ENCODE measurements at places on chromosomes 5 and 9.

GRCh38 chr5:16383544-16384052 lies 82.0 kb downstream of the ZNF622 start:
- no peak for DNase-seq

GRCh38 chr9:137083394-137084004 lies 3.3 kb upstream of the MAN1B1 start:
- DNase-seq: no peak

DNA sequence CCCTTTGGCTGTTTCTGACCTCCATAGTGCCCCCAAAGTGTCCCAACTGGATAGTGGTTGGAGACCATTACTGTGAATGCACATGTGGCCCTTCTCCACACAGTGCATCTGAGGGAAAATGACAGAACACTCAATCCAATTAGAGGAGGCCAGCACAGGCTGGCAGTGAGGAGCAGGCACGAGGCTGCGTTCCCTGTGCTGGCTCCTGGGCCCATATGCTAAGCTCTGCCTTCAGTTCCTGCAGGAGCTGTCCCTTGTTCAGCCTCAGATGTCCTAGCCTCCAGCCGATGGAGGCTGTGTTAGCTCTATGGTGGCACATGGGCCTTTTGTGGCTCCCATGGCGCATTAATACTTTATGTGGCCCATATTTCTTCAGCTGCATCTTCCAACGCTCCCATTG lies 35.8 kb downstream of the ALG2 start:
- DNase-seq: no peak

GRCh38 chr9:33225319-33226147 lies 14.4 kb upstream of the SPINK4 start:
- DNase-seq: peak; percentile 37

- DNase-seq: peak; percentile 45
Observed at GRCh38 chr9:132268725-132269352, 85.9 kb downstream of the SETX start.

DNA sequence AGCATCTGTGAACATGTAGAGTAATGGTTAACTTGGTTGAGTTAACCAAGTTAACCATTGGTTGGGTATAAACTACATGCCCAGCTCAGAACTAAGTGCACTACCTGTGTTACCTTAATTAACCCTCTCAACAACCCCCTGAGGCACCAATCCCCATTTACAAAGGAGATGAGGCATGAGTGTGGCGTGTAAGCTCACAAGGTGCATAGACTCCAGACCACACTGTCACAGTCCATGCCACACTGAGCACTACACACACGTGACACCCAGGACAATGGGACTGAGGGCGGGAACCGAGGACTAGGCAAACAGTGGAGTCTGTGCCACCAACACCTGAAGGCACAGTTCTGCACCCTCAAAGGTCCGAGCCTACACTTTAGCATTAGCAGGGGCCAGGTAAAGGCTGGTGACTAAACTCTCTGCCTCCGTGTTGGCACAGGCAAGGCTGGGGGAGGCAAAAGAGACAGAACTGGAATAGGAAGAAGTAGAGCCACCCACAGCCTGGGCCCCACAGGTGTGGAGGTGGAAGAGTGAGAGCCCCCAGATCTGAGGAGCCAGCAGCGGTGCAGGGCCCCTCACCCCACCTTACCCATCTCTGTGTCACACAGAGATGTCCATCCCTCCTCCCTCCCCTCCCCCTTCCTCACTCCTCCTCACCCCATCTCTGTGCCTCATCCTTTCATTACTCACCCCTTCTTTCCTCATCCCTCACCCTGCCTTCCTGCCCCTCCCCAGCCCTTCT lies 2.2 kb upstream of the DNAJB5 start:
- DNase-seq: no peak

DNA sequence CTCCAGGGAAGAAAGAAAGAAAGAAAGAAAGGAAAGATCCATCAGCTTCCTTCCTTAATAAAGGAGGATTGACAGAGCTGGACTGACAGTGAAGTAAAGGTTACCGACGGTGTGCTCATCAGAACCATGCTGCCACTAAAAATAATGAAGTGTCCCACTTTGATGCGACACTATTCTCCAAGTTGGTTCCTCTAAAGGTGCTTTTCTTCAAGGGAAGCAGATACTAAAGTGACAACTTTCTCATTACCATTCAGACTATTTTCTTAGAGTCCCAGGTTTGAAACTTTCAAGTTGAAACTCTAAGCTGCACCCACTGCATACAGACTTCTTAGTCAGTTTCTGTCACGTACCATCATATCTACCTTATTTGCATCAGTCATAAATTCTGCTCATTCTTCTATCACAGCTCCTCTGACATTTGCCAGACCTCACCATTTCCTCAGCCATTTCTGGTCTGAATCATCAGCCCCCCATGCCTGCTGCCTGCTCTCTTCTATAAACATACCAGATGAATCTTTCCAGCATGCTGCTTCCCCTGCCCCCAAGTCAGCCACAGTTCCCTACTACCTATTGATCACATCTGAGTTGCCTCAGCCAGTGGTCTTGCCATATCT lies 177.6 kb downstream of the DEPDC1B start:
- no peak for DNase-seq

DNA sequence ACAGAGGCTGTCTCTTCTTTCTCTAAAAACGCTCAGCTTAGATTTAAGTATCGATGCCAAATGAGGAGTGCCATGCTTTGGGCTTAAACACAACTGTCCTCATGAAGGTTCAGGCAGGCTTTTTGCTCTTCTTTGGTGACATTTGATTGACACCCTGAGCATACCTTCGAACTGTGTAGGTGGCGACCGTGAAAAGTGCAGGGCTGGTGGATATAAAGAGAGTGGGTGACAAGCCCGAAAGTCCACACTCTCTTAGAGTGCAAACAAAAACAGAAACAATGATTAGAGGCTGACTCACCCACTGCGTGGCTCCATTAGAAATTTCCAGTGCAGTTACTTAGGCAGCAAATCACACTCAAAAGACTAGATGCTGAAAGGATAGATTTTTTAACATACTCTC lies 141.7 kb downstream of the SYK start:
- DNase-seq: no peak

- DNase-seq: no peak
Observed at GRCh38 chr9:118929287-118929686, 439.9 kb downstream of the BRINP1 start.

DNA sequence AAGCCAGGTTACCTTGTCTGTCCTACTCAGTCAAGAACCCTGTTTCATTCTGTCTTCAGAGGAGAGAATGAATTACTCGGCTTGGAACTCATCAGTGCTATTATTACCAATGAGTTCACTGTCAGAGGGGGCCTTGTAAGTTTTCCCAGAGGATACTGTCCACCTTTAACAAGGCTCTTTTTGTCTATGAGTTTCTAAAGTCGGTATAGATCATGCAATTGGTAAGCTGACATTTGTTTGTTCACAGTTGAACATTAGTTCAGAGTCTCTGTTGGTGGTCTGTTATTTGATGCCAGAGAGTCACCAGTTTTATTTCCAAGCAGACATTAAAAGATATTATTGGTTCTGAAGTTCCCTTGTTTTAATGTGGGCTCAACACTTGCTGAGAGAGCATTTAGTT lies 58.1 kb upstream of the DHFR start:
- DNase-seq: no peak

DNA sequence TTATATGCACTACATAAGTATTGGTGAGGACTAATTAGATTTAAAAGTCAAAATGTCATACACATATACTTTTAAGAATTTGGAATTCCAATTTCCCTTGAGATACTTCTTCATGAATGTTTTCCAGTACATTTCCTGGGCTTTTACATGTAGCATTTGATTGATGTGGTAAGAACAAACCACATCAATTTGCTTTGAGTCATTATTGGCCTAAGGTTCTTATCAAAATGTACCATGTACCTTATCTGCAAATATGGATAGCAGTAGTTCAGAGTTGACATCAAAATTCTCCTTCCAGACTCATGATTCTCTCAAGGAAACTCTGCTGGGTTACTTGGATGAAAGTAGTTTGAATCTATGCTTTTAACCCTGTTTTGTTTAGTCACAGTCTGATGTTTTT lies 2.5 kb downstream of the CAST start:
- DNase-seq: no peak

- no peak for DNase-seq
Observed at GRCh38 chr9:38318759-38319495, 73.6 kb upstream of the ALDH1B1 start.

GRCh38 chr9:107744873-107745272 lies 255.3 kb upstream of the KLF4 start:
- no peak for DNase-seq

DNA sequence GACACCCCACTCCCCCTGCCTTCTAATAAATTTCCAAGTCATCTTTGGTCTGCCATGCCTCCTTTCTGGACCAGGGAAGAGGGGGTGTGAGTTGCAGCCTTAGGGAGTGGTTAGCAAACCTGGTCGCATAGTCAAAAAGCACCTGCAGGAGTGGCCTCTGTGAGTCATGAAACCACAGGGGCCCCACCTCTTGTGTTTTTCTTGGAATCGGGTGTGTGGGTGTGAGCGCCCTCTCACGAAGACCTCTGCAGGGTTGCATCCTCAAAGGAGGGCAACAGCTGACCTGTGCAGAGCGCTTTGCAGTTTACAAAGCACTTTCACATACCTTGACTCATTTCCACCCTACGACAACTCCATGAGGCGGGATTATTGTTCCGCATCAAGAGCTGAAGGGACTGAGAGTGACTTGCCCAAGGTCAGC lies 36.8 kb upstream of the TEX48 start:
- peak; percentile 42 for DNase-seq

DNA sequence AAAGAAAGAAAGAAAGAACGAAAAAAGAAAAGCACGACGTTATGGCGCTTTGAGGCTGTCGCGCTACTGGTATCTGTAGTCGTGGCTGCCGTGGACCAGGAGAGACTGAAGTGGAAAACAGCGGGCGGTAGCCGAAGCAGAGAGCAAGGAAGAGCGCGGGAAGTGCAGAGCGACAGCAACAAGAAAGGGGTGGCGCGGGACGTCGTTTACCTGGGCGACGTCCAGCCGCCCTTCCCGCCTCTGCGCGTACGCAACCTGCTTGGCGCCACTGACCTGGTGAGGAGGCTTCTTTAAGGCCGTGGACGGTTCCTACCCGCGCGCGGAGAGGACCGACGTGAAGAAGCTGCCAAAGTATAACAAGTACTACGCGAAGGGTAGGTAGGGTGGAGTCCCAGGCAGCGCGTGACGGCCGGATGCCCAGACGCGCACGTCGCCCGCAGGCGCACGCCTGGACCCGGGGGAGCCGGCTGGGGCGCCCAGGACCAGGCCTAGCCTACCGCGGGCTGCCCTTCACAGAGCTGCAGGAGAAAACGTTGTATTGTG lies 15.4 kb downstream of the CCL28 start:
- peak; percentile 41 for DNase-seq

GRCh38 chr9:5718296-5719032 lies 89.6 kb downstream of the RIC1 start:
- no peak for DNase-seq
